ENCODE measurements at places on chromosomes 4 and X.

DNA sequence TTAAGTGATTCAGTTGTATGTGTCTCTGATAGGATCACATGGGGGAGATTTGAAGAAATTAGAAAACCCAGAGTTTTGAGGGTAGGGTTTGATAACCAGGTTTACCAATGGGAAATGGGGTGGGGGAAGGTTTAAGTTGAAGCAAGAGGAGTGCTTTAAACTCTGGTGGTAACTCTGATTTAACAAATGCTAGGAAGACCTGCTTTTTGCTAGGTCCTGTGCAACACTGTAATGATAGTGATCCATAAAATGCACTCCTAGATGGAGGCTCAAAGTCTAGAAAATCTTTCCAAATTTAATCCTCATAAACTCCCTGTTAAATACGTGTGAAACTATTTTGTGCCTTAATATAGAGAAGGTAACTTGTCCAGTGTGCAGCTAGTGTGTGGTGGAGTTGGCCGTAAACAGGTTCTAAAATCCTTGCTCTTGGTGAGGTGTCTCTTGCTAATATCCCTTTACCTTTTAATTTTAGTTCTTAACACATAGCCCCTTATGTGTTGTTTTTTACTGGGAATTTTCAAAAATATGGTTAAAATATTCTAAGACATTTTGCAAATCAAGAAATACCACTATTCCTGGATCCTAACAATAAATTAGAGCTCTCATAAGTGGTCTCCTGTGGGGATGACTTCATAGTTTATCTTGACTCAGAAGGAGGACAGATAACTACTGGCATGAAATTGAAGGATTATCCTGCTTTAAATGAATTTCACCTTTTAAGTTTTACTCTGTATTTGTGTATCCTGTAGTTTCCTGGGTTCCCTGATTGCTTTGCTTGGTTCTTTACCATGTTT is 4.1 kb downstream of the RPL34 start:
- DNase-seq = no peak

DNA sequence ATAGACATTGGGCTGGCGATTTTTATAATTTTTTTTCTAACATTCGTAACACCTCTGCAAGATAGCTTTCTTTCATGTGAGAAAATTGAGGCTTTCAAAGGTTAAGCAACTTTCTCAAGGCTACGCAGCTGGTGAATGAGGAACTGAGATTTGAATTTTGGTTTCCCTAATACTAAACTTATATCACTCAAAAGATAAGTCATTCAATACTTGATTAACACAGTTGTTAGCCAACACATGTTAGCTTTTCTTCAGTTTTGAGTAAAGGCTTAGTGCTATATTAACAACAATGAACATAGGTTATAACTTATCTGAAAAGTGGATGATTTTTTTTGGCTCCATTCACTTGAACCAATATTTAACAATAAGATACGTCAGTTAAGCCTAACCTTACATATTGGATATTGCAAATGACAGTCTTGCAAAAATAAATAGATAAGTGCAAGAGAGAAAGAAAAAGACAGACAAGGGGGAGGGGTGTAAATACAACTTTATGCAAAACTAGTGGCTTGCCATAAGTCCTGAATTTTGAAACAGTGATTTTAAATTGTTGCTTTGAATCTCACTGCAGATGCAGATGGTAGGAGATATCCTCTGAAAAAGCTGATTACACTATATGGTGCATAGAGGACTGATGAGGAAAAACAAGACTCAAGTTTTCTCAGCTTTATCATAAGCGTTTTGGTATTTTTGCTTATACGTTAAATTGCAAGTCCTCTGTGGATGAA is 11.1 kb upstream of the GPM6A start:
- no peak for DNase-seq

DNA sequence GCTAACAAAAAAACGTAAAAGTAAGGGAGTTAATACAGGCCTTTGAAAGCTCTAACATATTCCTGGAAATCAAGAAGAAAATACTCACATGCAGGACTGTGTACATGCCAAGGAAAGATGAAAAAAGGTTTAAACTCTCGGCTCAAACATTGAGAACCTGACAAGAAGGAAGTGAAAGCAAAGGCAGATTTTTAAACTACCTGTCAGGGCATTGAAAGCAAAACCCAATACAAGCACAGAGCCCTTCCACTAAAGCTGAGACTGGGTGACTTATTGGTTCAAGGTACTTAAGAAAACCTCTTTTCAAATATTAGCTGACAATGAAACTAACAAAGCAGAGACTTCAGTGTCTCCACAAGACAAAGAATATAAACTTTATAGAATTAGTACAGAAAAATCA is 313.0 kb upstream of the GRID2 start:
- no peak for DNase-seq

- no peak for DNase-seq
These were observed 68.5 kb downstream of the CYTL1 start for GRCh38 chr4:4950561-4951290.

- DNase-seq = no peak
These were observed 57.9 kb downstream of the CLDN22 start for GRCh38 chr4:183261953-183262775.

DNA sequence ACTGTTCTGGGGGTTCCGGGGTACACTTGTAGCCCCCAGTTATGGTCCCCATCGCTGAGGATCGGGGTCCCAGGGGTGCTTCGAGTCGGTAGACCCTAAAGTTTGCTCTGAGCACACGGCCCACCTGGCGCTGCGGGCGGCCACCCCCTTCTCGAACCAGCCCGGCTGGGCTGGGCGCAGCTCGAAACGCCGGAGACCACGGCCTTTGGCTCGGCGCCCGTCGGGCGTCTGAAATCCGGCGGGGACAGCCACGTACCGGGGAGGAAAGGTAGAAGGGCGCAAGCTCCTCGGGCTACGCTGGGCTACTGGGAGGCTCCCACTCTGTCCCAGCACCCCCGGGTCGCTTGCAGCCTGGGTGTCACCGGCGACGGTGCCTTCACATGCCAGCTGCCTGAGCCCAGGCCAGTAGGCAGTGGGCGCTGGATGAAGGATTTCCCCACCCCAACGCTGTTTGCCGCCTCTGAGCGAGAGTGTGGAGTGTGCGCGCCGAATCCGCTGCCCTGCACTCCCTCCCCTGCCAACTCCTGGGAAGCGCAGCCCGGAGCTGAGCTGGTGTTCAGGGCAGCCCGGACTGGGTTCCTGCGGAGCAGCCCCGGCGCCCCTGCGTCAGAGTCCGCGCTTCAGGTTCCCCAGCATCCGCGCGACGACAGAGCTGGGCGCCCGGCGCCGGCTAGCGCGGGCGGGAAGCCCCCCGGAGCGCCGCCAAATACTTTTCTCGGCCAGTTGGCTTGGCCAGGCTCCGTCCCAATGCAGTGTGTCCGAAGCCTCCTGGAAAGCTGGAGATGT is 637 bp downstream of the MAMLD1 start:
- peak; percentile 67 for DNase-seq

- no peak for DNase-seq
These were observed 82.0 kb downstream of the TMEM156 start for GRCh38 chr4:38950159-38950558.

DNA sequence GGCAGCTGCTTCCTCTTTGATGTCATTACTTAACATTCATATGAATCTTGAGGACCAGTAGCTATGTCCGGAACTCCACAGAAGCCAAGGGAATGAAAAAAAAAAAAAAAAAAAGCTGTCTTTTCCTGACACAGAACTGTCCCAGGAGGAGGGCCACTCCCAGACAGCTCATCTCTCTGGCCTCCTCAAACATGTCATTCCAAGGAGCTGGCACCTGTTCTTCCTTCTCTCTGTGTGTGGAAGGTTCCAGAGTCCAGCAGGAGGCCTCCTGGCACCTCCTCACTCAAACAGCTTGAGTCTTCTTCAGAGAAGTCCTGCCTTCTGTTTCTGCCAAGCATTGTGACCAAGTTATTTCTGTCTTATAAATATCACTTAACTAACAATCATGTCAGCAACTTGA is 458.5 kb downstream of the AFF2 start:
- DNase-seq = no peak

- no peak for DNase-seq
These were observed 602.1 kb downstream of the RAB28 start for GRCh38 chr4:12881945-12882584.

DNA sequence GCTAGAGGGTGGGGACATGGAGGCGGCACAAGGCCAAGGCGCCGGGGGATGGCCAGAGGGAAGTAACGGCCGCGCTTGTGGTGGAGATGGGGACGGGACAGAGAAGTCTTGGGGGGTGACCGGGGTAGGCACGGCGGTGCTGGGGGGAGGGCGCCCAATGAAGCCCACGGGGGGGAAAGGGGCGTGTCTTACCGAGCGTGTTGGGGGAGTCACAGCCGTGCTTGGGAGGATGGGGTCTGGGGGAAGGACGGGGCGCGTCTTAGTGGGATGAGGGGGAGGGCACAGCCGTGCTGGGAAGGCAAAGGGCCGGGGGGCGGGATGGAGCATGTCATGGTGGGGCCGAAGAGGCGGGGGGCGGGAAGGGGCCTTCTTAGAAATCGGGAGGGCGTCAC is 952 bp downstream of the ARSD start:
- peak; percentile 88 for DNase-seq

DNA sequence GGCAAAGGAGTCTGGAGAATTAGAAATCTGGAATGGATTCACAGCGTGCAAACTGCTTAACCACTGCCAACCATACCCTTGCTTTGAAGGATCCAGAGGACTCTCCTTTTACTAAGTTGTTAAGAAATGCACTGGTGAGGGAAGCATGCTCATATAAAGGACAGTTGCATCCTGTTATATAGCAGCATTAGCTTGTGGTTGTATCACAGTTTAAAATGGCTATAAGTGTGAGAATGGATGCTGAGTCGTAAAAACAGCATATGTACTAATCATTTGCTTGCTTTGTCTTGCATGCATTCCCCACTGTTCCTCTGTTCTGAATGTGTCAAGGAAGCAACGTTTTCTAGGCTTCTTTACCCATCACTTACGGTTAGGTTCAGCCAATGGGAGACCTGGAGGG is 101.1 kb downstream of the CXCL13 start:
- DNase-seq = no peak

- DNase-seq = no peak
These were observed 3.2 kb downstream of the PCDH7 start for GRCh38 chr4:30723201-30723955.

Data from vagina (tissue), 2 donors.